Activated naive CD8-positive, alpha-beta T cell treated with anti-CD3 and anti-CD28 coated beads, Interleukin-2, amount 50 U/mL, for 16 hours (primary cell): ENCODE measurements at places on chromosomes 11 and 22.

DNA sequence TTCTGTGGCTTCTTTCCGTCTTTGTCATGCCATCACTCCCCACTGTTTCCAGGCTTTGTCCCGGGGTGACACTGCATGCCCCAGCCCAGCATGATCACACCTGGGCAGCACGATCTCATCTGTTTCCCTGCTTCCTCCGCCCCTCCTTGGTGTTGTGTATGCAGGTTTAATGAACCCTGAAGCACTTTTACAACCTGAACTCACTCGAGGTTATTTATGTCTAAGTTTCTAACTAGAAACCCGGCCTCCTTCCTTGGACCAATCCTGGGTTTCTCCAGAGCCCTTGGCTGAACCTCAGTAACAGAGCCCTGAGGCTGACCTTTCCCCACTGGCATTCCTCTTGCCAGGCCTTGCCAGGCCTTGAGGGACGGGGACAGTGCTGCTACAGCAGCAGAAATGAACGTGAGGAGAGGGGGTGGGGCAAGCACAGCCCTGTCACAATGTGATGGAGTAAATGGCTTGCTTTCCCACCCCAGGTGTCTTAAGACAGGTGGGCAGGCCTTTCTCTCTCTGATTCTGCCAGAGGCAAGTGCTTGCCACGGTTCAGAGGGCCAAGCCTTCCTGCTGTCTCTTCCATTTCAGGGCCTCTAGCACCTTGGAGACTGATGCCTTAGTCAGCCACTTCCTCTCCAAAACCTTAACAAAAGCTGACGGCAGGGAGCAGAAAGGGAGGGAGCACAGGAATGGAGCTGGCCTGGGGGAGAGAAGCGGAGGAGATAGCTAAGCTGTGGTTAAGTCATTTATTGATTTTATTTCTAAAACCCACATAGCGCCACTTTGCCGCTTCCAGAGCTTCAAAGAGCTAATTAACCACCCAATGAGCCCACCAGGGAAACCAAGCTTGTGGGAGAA, 3.1 kb upstream of the PYGM start:
- DNase-seq: no peak

DNA sequence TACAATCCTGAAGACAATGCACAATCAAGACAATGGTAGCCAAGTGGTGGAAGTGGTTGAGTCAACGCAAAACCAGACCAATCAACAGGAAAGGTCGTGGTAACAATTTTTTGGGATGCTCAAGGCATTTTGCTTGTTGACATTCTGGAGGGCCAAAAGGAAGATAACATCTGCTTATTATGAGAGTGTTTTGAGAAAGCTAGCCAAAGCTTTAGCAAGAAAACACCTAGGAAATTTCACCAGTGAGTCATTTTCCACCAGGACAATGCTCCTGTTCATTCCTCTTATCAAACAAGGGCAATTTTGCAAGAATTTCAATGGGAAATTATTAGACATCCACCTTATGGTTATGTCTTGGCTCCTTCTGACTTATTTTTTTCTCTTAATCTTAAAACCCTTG, 1932.2 kb upstream of the RAG2 start:
- no peak for DNase-seq

GRCh38 chr11:86101941-86102407, 33.1 kb upstream of the PICALM start:
- DNase-seq: no peak

DNA sequence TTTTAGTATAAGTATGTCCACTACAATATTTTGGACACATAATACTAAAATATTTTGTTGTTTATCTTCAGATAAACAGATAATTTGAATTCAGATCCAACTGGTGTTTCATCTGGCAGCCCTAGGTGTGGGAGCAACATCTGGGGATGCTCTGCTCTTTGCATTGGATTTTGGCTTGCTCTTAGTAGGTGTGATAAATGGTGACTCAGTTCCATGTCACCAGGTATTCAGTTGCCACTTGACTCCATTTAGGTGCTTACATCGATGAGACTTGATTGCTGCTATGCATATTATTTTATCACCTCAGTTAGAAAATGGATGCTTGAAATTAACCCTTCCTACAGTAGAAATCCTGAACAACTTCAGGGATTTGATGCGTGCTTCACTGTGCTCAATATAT, 13.3 kb upstream of the AMOTL1 start:
- no peak for DNase-seq

DNA sequence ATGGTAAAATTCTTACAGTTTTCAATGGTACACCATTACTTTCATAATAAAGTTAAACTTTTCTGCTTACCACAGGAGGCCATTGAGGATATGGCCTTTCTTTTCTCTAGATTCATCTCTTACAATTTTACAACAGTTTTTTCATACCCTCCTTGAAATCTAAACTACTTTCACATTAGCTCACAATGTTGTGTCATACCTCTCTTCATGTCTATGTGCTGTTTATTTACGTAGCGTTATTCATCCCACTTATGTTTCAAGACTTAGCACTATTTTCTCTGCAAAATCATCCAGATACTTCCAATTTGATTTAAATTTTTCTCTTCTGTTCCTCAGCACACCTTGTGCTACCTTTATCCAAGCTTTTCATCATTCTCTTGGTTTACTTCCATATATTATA, 123.3 kb downstream of the METTL15 start:
- no peak for DNase-seq

DNA sequence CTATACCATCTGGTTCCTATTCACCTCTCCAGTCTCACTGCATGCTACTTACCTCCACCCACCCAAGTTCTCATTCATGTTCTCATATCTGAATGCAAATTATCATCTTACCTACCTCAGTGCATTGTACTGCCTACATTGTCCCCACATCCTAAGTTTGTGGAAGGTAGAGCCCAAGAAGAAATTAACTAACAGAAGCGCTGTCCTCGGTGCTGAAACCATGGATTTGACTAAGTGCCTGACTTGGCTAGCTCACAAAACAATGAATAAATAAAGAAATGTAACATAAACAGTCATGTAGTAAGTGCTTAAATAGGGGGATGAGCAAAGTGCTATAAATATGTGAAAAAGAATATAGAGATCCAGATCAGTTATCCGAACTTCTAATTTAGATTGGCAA, 63.2 kb downstream of the GRIA4 start:
- DNase-seq: no peak

GRCh38 chr11:70424765-70425344, 26.5 kb downstream of the CTTN start:
- DNase-seq: no peak

DNA sequence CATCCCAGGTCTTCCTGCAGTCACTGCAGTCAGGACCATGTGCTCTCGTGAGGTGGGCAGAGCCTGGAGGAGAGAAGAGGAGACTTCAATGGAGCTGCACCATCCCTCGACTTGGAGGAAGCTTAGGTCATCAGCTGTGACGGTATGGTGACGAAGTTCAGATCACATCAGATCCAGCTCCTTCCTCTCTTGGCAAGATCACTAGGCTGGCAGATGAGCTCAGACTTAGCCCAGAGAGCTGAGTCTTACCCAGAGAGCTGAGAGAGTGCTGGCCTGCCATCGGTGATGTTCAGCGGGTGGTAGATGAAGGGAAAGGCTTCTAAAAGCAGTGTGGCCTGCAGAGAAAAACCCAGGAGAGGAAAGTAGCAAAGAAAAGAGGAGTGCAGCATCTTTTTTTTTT, 1.8 kb upstream of the SLC15A3 start:
- no peak for DNase-seq

DNA sequence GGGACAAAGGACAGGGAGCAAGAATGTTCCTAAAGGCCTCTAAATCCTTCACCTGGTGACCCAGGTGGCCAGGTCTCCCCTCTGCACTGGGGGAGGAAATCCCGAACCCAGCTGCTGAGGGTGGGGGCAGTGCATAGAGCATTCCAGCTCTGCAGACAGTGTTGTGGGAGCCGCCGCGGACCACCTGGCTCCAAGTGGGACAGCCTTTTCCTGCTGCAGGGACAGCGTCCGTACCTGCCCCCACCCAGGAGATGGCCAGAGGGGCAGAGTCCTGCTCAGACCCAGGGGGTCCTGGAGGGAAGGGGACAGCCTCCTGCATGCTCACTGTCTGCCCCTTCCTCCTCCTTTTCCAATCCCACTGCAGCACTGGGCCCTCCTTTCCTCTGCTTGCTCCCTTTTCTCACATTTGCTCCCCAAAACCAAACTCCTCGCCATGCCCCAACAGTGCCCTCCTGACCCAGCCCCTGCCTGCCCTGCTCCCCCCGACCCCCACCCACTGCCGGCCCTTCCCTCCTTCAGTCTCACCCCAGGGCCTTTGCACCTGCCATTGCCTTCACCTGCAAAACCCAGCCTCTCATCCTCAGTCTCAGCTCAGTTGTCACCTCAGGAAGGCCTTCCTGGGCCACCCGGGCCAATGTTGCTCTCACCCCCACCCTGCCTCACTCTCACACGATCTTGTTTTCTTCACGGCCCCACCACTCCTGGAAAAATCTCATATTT, 12.8 kb downstream of the PNPLA5 start:
- no peak for DNase-seq

DNA sequence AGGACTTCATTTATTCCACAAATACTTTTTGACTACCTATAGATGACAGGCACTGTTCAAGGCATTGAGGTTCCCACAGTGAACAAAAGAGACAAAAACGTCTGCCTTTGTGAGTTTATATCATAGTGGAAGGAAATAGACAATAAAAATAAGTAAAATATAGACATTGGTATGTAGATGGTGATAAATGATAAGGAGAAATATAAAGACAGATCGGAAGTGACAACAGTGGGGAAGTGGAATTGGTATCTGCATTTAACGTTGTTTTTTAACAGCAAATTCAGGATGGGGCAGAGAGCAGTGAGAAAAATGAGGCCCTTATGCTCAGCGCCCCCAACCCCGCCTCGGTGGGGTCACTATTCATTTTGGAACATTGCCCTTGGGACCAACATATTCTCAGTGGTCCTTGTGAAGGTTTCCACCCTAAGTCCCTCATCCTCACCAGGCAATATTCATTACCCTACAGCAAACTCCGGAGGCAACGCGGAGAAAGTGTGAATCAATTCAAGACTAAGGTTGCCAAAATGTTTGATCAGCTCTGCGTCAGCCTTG, 627 bp upstream of the PEX26 start:
- no peak for DNase-seq

GRCh38 chr11:28836285-28837081, 728.3 kb downstream of the METTL15 start:
- no peak for DNase-seq

GRCh38 chr11:115164774-115165173, 339.4 kb downstream of the CADM1 start:
- no peak for DNase-seq

- no peak for DNase-seq
These were observed 562.6 kb upstream of the ANO3 start for GRCh38 chr11:25769287-25769686.

DNA sequence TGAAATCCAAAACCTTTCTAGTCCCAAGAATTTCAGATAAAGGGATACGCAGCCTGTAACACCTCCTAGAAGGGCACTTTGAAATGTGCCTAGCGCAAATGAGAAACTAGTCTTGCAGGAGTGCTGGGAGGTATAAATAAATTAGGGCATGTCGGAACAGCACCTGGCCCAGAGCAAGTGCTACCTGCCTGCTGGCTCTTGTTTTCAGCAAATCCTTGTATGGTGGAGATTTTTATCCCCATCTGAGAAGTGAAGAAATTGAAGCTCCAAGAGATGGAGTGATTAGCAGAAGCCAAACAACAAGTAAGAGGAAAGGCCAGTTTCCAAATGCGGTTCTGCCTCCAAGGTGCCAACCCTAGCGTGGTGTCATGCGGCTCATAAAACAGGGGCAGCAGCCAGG, 36.7 kb upstream of the TFIP11 start:
- DNase-seq: no peak

GRCh38 chr11:130600139-130600538, 151.7 kb downstream of the ADAMTS15 start:
- DNase-seq: no peak

GRCh38 chr11:37496201-37496600, 898.2 kb upstream of the RAG2 start:
- no peak for DNase-seq
